NCI-H146 (cell line): ENCODE measurements at places on chromosomes 5 and 9.

DNA sequence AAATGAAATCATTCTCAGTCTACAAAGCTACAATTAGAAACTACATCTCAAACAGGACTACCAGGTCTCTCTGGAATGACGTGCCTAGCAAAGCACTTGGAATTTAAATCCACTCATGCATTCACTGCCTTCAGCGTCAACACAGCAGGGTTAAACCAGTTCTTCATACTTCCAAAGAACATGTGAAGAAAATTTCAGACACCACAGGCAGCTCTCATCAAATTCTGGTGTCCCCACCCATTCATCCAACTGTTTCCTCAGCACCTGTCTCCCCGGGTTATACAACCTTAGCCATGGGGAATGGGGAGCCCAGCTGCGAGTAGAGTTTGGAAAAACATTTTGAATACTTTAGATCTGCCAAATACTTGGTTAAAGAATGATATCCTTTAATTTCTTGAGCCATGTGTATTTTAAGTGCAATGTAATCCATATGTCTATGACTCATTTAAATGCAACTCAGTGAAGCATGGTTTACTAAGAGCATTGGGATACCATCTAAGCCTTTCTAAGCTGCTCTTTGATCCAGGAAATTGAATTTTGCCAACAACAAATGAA lies 17.5 kb downstream of the ADAM19 start:
- DNase-seq, result no peak

DNA sequence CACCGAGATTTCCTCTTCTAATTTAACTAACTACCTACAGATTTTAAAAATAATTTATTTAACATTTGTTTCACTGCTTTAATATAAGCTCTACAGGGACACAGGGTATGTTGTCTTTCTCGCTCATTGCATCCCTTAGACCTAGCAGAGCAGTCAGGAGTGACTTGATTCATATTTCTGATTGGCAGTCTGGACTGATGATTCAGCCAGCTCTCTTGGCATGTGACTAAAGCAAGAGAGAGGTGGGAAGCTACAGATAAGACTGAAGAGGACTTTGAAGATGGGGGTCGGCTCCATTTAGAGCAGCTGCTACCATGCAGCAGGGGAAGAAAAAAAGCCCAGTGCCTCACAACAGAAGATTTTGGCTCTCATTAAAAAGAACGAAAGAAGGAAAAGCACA lies 173.4 kb upstream of the STK32A start:
- no peak for DNase-seq

GRCh38 chr5:145588113-145588512 lies 247.0 kb downstream of the PRELID2 start:
- DNase-seq, result no peak

DNA sequence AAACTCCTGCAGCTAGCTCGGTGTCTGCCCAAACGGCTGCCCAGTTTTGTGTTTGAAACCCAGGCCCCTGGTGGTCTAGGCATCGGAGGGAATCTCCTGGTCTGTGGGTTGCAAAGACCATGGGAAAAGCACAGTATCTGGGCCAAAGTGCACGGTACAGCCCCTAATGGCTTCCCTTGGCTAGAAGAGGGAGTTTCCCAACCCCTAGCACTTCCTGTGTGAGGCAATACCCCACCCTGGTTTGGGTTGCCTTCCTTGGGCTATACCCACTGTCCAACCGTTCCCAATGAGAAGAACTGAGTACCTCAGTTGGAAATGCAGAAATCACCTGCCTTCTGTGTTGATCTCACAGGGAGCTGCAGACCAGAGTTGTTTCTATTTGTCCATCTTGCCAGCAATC lies 41.8 kb downstream of the CAVIN4 start:
- no peak for DNase-seq

GRCh38 chr9:28127101-28127500 lies 553.8 kb upstream of the C9orf72 start:
- peak; percentile 21 for DNase-seq
